Lower lobe of right lung (tissue), 2 donors: ENCODE measurements at places on chromosomes 12 and 14. TPM values are rescaled to one million over a fixed set of nuclear protein-coding genes. Genes with fewer than 3 reads are reported as not detected.

GRCh38 chr14:94485944-94486841 is 10.2 kb upstream of the SERPINA9 start:
- DNase-seq, result peak; percentile 66

DNA sequence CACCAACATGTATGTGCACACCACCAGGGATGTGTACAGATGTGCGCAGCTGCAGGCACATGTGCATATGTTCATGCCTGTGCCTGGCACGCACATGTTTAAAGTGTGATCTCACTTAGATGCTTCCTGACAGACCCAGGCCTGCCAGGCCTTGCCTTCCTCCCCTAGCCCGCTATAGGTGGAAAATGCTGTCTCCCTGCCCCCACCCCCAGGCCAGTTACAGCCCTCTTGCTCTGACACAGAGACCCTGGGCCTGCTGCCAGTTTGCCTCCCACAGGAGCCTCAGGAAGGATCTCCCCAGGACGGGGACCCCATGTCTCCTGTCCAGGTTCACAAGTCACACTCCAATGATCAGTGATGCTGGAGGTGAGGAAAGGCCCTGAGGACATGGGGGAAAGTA is 21.6 kb downstream of the FIGNL2 start:
- DNase-seq, result no peak

- DNase-seq, result no peak
Observed at GRCh38 chr14:101151226-101151926, 247.9 kb upstream of the RTL1 start.

DNA sequence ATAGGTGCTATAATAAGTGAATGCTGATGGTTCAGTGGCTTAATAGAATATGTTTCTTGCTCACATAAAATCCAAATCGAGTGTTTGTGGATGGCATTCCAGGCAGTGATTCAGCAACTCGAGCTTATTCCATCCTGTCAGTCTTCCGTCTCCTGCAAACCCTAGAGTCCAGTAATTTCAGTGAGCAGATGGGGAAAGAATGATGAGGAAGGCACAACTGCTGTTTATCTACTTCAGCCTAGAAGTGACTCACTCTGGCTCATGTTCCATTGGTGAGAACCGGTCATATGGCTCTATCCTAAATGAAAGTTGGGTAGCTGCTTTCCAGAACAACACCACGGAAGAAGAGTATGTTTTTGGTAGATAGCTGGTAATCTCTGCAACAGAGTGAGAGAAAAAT is 421.8 kb upstream of the PDE3A start:
- DNase-seq, result no peak

The TSPAN9 gene
- 61.1 TPM for total RNA-seq

The DCAF5 gene
- total RNA-seq, result 54.5 TPM

The GPR84 gene
- 0.65 TPM for total RNA-seq
